ENCODE measurements at places on chromosomes 12 and 14.

DNA sequence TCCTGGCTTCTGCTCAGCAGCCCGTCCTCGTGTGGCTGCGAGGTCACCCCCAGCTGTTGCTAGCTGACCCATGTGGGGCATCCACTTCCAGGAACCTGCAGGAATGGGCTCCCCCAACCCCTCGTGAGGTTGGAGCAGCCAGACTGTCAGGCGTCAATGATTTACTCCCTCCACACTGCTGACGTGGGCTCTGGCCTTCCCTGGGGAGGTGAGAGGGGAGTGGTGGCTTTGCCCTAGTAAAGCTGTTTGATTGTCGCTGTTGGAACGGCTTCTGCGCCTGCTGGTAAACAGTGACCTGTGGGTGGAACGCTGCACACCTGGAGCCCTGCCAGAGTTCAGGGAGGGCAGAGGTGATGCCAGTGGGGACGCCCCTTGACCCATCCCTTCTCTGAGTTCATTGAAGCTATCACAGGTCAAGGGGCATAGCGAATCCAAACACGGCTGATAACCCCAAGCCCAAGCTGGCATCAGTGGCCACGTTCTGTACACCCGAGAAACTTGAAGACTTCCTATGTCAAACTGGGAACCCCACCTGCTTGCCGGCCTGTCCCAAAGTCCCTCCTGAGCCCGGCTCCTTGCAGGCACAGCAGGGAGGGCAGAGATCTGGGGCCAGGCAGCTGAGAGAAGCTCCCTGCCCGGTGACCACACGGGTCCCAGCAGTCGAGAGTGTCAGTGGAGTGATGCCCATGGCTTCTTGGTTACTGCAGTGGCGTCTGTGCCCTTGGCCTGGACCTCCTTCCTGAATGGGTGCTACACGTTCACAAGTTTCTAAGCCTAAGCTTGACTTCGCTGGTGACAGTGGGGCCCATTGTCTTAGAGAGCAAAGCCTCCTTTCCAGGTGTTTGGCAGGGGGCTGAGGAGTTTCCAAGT lies 2.7 kb downstream of the ASPG start:
- DNase-seq, result no peak

- DNase-seq, result no peak
Measured at GRCh38 chr12:68281322-68282077, 28.1 kb upstream of the IL22 start.

- DNase-seq, result no peak
Measured at GRCh38 chr14:96673706-96674105, 123.5 kb upstream of the VRK1 start.

DNA sequence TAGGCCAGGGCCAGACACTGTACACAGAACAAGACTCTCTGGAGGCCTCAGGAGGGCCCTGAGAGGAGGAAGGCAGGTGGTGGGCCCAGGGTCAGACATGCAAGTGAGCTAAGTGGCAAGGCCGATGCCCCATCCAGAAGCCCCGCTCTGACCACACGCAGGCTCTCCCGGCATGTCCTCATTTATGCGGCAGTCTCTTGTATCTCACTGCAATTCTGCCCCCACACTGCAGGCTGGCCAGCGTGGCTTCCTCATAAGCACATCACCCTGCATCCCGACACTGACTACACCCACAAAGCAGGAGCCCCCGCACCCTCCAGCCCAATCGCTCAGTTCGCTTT lies 17.5 kb downstream of the SSH1 start:
- no peak for DNase-seq
